ENCODE measurements at places on chromosomes 2 and 18.

DNA sequence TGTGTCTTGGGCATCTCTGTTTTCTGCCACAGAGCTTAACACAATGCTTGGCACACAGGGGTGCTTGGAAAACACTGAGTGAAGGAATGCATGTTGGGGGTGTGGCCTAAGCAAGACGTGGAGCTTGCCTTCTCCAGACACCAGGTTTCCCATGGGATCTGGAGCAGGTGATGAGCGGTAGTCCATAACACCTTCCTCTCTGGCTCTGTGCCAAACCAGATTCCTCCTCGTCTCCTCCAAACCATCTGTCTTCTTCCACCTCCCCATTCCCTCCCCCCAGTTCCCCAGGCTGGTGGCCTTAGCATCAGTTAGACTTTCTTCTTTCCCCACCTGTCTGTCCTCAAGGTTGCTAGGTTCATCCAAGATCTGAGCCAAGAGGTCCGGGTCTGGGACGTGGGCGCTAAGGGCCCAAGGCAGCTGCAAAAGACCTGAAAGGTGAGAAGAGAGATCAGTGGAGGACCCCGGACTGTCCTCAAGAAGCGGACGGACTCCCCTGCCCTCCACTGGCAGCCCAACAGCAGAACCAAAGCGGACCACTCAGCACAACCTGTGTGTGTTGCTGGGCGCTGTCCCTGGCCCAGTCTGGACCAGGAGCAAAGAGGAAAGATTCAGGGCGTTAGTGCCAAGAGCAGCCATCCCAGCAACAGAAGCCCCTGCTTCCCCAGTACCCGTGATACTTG, 1.2 kb upstream of the ITM2C start:
- no peak for DNase-seq

- peak; percentile 74 for DNase-seq
Observed at GRCh38 chr18:11518788-11519685, 90.4 kb upstream of the SLC35G4 start.

- no peak for DNase-seq
Observed at GRCh38 chr18:37538526-37539205, 26.9 kb downstream of the CELF4 start.

- no peak for DNase-seq
Observed at GRCh38 chr18:2857491-2858131, 10.8 kb downstream of the EMILIN2 start.

GRCh38 chr2:156903335-156903734, 354.2 kb upstream of the GALNT5 start:
- no peak for DNase-seq

- no peak for DNase-seq
Observed at GRCh38 chr2:37698931-37699481, 27.6 kb upstream of the CDC42EP3 start.

DNA sequence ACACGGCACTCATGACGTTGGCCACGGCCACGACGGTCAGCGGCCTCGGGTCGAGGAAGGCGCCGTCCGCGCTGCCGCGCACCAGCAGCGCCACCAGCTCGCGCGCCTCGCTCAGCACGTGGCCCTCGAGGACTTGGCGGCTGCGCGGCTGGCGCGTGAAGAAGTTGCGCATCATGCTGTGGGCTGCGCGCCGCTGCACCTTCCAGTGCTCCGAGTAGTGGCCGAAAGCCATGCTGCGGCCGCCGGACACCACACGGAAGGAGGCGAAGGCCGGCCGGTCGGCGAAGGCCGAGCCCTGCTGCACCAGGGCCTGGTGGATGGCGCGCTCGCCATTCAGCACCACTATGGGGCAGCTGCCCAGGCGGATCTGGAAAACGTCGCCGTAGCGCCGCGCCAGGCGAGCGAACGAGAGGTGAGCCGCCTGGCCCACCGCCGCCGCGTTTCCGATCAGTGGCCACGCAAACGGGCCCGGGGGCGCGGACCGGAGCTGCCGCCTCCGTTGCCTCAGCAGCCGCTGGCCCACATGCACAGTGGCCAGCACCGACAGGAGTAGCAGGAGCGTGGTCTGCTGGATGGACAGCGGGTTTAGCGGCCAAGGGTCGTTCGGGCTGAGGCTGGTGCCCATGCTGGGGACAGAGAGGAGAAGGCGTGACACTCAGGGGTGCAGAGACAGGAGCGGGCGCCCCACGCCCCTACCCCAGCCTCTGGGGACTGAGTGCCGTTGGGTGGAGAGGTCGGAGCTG, 1.0 kb downstream of the CYP1B1 start:
- DNase-seq: peak; percentile 30

GRCh38 chr2:65397122-65397521, 35.3 kb downstream of the SPRED2 start:
- DNase-seq: peak; percentile 53

DNA sequence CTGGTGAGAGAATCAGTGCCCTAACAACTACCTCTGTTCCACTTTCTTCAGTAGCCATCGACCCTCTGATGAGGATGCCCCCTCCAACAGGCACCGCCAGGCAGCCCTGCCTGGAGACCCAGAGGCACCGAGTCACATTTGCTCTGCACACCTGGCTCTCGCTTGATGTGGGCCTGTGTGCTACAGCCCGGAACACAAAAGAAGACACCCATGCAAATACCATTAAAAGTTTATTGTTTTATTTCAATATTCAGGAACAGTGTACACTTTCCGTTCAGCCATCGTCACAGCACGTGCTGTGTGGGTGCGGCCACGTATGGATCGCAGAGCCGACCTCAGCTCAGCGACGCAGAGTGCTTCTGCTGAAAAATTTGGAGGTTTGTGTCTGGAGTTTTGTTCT, 154.0 kb downstream of the MBP start:
- DNase-seq: no peak

DNA sequence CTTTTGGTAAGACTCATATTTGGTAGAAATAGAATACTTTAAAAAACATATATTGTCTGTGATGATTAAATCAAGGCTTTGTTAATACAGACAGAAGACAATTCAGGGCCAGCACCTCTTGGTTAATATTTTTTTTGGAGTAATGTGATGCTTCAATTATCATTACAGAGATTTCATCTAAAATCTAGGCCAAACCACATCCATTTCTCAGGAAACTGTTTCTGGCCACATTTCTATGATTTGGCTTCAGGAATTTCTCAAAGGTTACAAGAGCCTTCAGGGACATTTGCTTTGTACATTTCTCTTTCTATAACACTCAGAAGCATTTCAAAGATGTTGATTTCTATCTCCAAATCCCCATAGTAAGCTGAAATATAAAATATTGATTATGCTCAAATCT, 614.9 kb downstream of the LRP1B start:
- DNase-seq: no peak

GRCh38 chr2:102391565-102391964, 31.4 kb upstream of the IL18RAP start:
- DNase-seq: peak; percentile 9

DNA sequence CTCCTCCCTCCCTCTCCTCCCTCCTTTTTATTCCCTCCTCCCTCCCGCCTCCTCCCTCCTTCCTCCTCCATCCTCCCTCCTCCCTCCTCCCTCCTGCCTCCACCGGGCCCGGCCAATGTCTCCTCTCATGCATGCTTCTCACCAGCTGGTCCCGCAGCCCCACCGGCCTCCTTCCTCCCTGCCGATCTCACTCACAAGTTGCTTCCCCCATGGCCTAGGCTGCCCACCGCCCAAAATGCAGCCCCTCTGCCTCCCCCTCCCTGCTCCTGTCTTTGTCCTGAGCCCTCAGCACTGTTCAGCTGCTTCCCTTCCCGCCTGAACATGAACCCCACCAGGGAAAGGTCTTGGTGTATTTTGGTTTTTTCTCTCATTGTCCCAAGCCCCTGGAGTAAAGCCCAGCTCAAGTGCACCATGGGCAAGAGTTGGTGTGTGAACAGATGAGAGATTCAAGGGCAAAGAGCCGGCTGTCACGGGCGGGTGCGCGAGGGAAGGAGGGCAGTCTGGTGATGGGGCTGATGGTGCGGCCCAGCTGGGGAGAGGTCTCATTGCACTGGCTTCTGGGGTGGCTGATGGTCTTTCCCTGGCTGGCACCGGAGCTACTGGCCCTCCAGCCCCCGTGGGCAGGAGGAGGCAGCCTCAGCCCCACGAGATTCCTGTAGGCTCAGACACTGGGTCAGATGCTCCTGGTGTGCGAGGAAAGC, 117.6 kb downstream of the TWIST2 start:
- no peak for DNase-seq

- no peak for DNase-seq
Observed at GRCh38 chr2:44086629-44087028, 82.0 kb upstream of the PPM1B start.

GRCh38 chr2:183292028-183292427, 167.8 kb downstream of the NUP35 start:
- no peak for DNase-seq

DNA sequence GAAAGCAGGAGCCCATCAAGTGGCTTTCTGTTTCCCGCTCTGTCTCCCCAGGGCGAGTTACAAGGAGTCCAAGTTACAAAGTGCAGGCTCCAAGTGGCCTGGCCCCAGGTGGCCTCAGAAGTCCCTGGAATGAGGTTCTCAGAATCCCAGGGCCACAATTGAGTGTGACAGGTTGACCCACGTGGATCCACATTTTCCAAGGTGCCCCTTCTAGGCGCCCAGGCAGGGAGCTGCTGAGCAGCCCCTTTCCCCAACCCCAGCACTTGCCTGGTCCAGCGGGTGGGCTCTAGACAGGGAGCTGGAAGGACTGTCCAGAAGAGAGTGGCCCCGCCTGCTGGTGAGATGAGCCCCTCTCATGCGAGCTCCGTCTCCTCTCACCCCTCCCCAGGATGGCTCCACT, 253.4 kb downstream of the CYP26B1 start:
- DNase-seq: no peak

- no peak for DNase-seq
Observed at GRCh38 chr2:105176429-105176828, 65.1 kb upstream of the GPR45 start.

DNA sequence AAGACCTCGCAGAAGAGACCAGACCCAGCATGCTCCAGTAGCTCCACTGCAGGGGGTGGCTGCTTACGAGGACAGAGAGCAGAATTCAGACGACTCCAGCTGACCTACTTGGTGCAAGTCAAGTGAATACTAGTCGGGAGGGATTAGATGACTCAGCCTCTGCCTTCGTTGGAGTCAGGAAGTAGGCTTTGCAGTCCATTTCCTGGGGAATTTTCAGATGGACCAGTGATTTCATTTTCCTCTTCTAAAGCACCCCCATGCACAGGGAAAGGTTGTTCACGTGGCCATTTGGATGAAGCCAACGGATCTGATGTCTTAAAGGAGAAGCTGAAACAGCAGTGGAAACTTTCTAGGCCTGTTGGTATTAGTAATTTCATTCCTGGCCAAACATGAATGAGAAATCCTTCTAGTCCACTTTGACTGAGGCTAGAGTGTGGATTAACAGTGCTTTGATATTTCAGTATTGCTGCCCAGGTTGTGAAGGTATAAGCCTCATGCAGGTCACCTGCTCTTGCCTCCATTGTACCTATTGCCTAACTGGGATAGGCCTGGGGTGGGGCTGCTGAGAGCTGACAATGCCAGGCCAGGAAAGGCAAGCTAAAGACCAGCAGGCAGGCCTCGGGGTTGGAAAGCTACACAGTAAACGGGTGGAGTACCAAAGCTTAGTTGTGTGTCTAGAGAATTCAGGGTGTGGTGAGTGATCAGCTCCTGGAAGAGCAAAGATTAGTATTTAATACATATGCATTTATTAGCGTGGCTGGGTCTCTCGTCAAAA, 117.6 kb upstream of the FOSL2 start:
- peak; percentile 71 for DNase-seq

DNA sequence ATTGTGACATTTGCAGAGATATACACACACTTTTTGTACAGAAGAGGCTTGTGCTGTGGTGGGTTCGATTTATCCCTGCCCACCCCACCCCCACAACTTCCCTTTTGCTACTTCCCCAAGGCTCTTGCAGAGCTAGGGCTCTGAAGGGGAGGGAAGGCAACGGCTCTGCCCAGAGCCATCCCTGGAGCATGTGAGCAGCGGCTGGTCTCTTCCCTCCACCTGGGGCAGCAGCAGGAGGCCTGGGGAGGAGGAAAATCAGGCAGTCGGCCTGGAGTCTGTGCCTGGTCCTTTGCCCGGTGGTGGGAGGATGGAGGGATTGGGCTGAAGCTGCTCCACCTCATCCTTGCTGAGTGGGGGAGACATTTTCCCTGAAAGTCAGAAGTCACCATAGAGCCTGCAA, 40.0 kb downstream of the STEAP3 start:
- DNase-seq: no peak

DNA sequence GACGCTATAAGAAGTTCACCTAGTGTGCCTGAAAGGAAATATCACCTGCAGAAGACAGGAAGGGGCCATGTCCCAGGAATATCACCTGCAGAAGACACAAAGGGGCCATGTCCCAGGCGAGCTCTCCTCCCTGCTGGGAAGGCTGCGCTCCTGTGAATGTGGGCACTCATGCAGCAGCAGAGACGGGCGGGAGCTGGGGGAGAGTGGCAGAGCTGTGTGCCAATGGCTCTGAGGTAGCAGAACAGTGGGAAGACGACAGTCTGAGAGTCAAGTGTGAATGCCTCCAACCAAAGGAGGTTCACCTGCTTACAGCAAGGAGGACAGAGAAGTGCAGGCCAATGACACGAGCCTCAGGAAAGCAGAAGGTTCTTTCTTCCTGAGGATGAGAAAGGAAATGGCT, 117.9 kb upstream of the SALL3 start:
- no peak for DNase-seq

DNA sequence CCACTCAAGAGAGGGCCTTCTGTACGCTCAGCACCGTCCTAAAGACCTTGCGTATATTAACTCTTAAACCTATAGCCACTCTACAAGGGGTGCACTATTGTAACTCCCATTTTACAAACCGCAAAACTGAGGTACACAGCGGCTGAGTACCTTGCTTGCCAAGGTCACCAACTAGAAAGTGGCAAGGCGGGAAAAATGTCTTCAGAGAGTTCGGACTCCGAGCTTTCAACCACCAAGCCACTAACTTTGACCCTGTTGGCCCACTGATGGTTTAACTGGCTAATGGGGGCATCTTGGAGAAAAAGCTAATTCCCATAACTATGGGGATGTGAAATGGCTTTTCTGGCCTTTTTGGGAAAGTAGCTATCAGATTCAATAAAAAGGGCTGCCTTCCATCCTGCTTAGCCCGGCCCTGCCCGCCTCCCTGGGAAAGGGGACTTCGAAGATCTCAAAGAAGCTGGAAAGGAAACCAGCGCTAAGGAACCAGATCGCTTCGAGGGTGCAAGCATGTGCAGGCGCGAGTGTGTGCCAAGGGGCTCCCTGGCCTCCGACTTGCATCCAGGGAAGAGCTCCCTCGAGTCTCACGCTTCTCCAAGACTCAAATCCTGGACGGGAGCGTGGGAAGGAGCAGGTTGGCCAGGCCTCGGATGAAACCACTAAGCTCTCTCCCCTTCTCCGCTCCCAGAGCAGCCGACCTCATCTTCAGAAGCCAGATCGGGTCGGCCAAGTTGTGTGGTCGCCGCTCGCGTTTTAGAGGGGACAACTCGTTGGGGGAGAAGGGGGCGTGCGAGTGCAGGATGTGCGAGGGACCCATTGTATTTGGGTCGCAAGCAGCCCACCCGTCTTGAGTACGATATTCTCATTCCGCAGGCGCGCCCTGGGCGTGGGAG, 2.2 kb upstream of the SP5 start:
- DNase-seq: no peak

DNA sequence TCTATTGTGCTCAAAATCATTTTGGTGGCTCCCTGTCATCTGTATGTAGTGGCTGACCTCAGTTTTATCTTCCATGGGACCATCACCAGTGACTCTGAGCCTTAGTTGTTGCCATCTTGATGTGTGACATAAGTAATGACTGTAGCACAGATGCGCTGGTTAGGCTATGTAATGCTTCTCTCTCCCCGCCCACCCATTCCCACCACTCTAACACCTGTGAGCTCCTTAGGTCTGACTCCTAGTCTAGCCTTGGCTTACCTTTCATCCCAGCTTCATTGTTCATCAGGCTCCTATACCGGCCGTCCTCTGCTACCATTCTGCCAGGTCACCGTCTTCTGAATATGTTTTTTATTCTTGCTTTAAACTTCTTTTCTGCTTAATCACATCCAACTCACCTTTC, 17.2 kb downstream of the MYO1B start:
- DNase-seq: no peak
